Heart right ventricle (tissue), 16 donors: ENCODE measurements at places on chromosomes 7 and 10. TPM values are rescaled to one million over a fixed set of nuclear protein-coding genes. Genes with fewer than 3 reads are reported as not detected.
A peak's percentile ranks its signal among the peaks of the same experiment; 100 is the strongest.

- peaks cover 23% of the 10 kb centered on the region for H3K27me3 ChIP-seq
- no peak for DNase-seq
- peak overlapping the region; percentile 11 for H3K4me3 ChIP-seq
- H3K4me1 ChIP-seq = peaks cover 8% of the 10 kb centered on the region
- no peak overlapping the region for H3K27ac ChIP-seq
- H3K36me3 ChIP-seq = no peaks in the 10 kb centered on the region
These were observed 101.6 kb downstream of the DYNC2I1 start for GRCh38 chr7:158957921-158958491.

DNA sequence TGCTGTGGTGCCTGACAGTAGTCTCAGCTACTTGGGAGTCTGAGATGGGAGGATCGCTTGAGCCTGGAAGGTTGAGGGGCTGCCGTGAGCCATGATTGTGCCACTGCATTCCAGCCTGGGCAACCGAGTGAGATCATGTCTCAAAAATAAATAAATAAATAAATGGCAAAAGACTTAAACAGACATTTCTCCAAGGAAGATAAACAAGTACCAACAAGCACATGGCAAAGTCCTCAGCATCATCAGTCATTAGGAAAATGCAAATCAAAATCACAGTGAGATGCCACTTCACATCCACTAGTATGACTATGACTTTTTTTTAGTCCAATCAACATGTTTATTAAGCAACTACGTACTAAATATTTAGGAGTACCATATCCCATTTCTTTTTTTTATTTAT is 21.3 kb upstream of the KPNA7 start:
- no peaks in the 10 kb centered on the region for H3K27me3 ChIP-seq
- DNase-seq = no peak
- H3K36me3 ChIP-seq = no peaks in the 10 kb centered on the region
- H3K4me3 ChIP-seq = no peak overlapping the region
- H3K27ac ChIP-seq = no peak overlapping the region

- H3K4me3 ChIP-seq = no peak overlapping the region
- no peak for DNase-seq
- H3K4me1 ChIP-seq = no peaks in the 10 kb centered on the region
- no peak overlapping the region for H3K27ac ChIP-seq
These were observed 9.3 kb upstream of the UNCX start for GRCh38 chr7:1223196-1223981.

- H3K36me3 ChIP-seq = no peaks in the 10 kb centered on the region
- no peak overlapping the region for H3K4me3 ChIP-seq
- no peaks in the 10 kb centered on the region for H3K4me1 ChIP-seq
- H3K27me3 ChIP-seq = peaks cover 43% of the 10 kb centered on the region
- no peak for DNase-seq
- H3K27ac ChIP-seq = no peak overlapping the region
These were observed 34.9 kb upstream of the UTF1 start for GRCh38 chr10:133195096-133195495.

Gene RBP4
- total RNA-seq = 7.7 TPM

Gene ZNF92
- total RNA-seq = 3.5 TPM

DNA sequence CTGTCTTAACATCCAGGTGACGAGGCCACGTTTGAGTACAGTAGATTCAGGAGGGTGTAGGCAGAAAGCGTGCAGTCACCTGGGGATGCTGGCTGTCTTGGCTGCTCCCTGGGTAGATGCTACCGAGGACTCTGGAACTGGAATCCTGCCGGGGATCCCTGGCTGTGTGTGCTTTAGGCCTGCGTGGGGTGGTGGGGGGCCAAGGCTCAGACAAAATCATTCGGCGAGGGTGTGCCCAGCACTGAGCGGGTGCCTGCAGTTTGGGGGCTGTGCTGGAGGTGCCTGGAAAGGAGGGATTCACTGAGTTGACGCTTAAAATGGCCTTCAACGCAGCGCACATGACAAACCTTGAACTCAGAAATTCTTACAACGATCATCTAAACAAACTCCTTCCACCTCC is 93.5 kb upstream of the PODXL start:
- H3K4me3 ChIP-seq = no peak overlapping the region
- H3K4me1 ChIP-seq = peaks cover 21% of the 10 kb centered on the region
- DNase-seq = no peak

GRCh38 chr10:50522908-50523307 is 100.8 kb downstream of the SGMS1 start:
- no peak for DNase-seq
- peaks cover 10% of the 10 kb centered on the region for H3K4me1 ChIP-seq
- H3K4me3 ChIP-seq = no peak overlapping the region
- no peaks in the 10 kb centered on the region for H3K27me3 ChIP-seq
- no peaks in the 10 kb centered on the region for H3K36me3 ChIP-seq
- no peak overlapping the region for H3K27ac ChIP-seq

GRCh38 chr7:44441079-44441478 is 49.4 kb downstream of the NUDCD3 start:
- H3K36me3 ChIP-seq = no peaks in the 10 kb centered on the region
- no peaks in the 10 kb centered on the region for H3K27me3 ChIP-seq
- no peak overlapping the region for H3K4me3 ChIP-seq
- peaks cover 27% of the 10 kb centered on the region for H3K4me1 ChIP-seq
- H3K27ac ChIP-seq = no peak overlapping the region
- DNase-seq = no peak

- H3K4me3 ChIP-seq = no peak overlapping the region
- no peak overlapping the region for H3K27ac ChIP-seq
- no peaks in the 10 kb centered on the region for H3K36me3 ChIP-seq
- DNase-seq = no peak
These were observed 154.0 kb downstream of the CCDC3 start for GRCh38 chr10:12847361-12847975.

- H3K4me3 ChIP-seq = no peak overlapping the region
- no peaks in the 10 kb centered on the region for H3K27me3 ChIP-seq
- DNase-seq = no peak
- no peak overlapping the region for H3K27ac ChIP-seq
These were observed 695.4 kb downstream of the LRMDA start for GRCh38 chr10:76126607-76127527.

DNA sequence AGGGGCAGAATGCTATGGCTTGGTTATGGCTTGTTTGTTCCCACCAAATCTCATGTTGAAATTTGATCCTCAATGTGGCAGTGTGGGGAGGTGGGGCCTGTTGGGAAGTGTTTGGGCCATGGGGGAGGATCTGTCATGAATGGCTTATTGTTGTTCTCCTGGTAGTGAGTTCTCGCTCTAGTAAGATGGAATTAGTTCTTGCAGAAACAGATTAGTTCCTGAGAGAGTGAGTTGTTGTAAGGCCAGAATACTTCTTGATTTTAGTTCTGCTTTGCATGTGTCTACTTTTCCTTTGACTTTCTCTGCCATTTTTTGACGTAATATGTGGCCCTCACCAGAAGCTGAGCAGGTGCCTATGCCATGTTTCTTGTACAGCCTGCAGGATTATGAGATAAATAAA is 188.2 kb downstream of the KIF20B start:
- DNase-seq = no peak
- no peaks in the 10 kb centered on the region for H3K36me3 ChIP-seq
- H3K4me1 ChIP-seq = no peaks in the 10 kb centered on the region
- H3K27ac ChIP-seq = no peak overlapping the region

Gene OPN1SW
- not detected for total RNA-seq

DNA sequence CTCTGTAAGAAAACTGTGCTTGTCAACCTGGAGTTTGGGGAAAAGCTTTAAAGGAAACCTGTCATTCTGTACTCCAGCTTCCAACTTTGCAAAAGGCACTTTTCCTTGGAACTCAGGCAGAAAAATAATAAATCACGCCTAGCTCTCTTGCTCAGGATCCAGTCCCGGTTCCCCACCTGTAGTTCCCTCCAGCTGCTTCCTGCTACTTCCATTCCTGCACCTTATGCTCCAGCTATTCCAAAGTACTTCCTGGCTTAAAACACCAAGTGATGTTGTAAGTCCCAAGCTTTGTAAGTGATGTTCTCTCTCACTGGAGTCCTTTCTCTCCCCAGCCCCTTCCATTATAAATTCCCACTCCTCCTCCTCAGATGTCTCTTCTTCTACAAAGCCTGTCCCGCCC is 98.6 kb downstream of the GRM8 start:
- no peak for DNase-seq
- H3K27me3 ChIP-seq = peaks cover 3% of the 10 kb centered on the region
- no peaks in the 10 kb centered on the region for H3K36me3 ChIP-seq
- no peak overlapping the region for H3K4me3 ChIP-seq
- H3K27ac ChIP-seq = no peak overlapping the region

DNA sequence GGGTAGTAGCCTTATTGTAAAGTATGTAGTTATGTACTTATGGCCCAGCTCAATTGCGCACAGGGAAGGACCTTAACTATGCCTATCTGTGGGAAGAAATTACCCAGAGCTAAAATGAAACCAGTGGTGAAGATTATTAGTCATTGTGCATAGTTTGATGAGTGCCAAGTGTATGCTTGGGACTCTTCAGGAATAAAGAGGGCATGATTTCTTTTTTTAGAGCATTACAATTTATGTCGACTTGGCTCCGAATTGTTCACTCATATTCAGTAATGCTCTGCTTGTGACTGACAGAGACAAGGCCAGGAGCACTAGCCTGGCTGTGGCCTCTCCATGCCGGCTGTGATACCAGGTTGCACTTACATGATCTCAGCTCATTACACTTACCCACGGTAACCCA is 269.5 kb downstream of the TRIL start:
- H3K36me3 ChIP-seq = no peaks in the 10 kb centered on the region
- H3K27ac ChIP-seq = peak overlapping the region; percentile 96
- peak overlapping the region; percentile 69 for H3K4me3 ChIP-seq
